Activated CD8-positive, alpha-beta memory T cell treated with anti-CD3 and anti-CD28 coated beads, Interleukin-2, amount 10 ng/mL, durations not matched to agents 7 days and 5 days (primary cell): ENCODE measurements at places on chromosomes 4 and X.

GRCh38 chr4:13940921-13941320 lies 313.4 kb upstream of the BOD1L1 start:
- no peak for DNase-seq

GRCh38 chr4:82747686-82748575 lies 50.7 kb downstream of the SCD5 start:
- no peak for DNase-seq

DNA sequence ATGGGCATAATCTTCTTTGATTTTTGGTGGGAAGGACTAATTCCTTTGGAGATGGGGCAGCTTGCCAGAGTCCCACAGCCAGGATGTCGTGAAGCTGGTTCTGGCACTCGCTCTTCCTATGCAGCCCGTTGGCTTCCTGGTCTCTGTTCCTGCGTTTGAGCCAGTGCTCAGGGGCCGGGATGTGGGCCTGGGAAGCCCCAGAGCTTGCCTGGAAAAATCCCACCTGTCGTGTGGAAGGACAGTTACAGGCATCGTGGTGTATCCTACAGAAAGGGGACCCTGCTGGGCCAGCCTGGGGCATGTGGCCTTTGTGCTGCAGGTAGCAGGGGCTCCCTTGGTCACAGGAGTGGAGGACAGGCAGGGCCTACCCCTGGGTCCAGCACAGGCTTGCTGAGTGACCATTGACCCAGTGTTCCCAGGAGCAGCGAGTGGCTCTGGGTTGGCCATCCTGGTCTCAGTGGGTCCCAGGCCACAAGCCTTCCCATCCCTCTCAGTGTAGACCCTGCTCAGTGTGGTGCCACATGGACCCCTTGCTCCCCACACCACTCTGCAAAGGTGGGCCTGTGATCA lies 50.2 kb downstream of the ADRA2C start:
- DNase-seq, result no peak

DNA sequence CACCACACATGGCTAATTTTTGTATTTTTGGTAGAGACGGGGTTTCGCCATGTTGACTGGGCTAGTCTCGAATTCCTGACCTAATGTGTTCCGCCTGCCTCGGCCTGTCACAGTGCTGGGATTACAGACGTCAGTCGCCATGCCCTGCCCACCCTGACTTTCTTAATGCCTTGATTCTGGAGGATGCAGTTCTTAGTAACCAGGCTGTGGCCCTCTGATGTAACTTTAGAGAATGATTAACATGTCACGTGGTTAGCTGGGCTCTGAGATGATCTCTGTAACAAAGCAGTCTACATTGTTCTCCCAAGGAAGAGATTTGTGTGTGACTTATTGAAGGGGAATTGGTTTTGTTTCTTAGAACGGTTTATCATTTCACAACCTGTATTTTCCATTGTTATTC lies 30.6 kb downstream of the ANK2 start:
- no peak for DNase-seq

- DNase-seq, result no peak
Observed at GRCh38 chr4:118557298-118557851, 127.8 kb upstream of the METTL14 start.

- DNase-seq, result peak; percentile 70
Observed at GRCh38 chr4:17447675-17448298, 64.1 kb downstream of the QDPR start.

DNA sequence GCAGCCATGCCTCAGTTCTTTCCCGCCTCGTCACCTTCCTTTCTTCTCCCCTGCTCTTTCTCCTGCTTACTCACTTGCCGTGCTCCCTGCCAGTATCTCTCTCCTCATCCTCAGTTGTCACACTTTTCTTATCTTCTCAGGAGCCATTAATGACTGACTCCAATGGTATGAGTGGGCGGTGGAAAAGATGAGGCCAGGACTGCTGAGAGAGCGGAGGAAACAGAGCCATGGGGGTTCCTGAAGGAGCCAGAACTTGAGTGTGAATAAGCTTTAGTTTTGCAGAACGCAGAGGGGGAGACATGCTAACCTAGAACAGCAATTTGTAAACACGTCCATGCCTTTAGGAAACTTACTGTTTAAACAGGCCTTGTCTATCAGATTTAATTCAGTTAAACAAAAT lies 126.5 kb downstream of the CHIC2 start:
- no peak for DNase-seq

- DNase-seq, result no peak
Observed at GRCh38 chr4:2276581-2277325, 14.8 kb upstream of the MXD4 start.

GRCh38 chr4:39877971-39878370 lies 99.7 kb downstream of the PDS5A start:
- DNase-seq, result no peak

- DNase-seq, result peak; percentile 64
Observed at GRCh38 chr4:36243355-36244256, 708 bp downstream of the ARAP2 start.

DNA sequence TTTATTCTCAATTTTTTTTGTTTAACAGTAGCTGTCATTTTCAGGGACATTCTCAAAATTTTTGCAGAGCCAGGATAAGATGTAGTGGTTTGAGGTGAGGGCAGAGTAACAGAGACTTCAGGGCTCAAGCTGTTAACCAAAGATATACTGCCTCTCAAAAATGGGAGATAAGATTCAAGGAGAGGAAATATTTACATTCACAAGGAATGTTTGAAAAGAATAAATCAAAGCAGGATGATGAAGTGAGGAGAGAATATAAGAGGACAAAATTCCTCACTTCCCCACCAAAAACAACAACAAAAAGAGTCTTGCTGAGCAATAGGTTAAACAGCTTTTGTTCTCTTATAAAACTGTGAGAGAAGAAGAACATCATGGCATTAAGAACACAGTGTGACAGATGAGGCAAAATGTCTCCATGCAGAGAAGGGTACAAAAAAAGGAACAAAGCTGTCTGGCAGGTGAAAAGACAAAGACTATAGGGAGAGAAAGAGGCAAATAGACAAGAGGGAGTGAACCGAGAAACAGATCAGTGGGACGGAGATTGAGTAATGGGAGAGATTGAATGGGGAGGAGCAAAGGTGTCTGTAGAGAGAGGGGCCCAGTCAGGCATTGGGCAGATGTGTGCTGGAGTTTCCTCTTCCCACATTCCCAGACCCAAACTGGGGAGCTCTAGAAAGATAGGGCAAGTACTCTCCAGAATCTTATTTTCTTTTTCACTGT lies 106.1 kb upstream of the TMEM150C start:
- DNase-seq, result no peak

- DNase-seq, result no peak
Observed at GRCh38 chr4:188411805-188412204, 272.6 kb downstream of the TRIML1 start.

- peak; percentile 75 for DNase-seq
Observed at GRCh38 chrX:154051201-154051810, 31.6 kb upstream of the IRAK1 start.

GRCh38 chr4:140186651-140187315 lies 32.8 kb upstream of the MAML3 start:
- DNase-seq, result no peak

GRCh38 chr4:154433543-154433942 lies 58.1 kb downstream of the DCHS2 start:
- DNase-seq, result no peak

GRCh38 chr4:110071466-110071865 lies 126.9 kb downstream of the ELOVL6 start:
- DNase-seq, result no peak

- no peak for DNase-seq
Observed at GRCh38 chrX:118329175-118329574, 16.7 kb upstream of the WDR44 start.

DNA sequence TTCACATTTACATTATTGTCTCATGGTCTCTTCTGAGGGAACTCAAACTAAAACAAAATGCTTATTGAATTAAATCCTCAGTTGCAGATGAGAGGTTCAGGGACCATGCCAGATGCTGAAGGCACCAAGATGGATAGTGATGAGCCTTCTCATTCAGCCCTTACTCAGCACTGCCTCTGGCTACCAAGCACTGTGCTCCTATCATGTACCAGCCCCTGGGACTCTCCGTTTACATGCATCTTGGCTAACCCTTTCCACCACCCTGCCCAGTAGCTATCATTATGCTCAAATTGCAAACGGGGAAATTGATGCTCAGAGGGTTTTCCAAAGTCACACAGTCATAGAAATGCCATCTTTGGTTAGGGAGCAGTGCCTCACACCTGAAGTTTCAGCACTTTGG lies 22.6 kb upstream of the TMEM184C start:
- no peak for DNase-seq

DNA sequence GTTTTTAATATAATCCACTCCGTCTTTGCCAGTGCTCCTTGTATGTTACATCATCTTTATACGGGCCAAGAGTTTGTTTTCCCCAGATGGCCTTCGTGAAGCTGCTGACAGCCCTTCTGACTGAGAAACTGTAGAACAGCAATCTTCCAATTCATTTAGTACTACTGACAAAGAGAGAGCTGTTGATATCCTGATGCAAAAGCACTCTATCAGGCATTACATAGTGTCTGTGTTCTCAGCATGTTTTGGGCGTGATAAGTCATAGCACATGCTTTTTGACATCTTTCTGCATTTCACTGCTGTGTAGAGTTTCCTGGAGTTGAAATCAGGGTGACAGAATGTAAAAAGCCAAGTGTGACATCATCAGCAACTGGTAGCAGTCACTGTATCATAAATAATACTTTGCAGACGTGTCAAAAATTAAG lies 746.3 kb upstream of the FAM241A start:
- DNase-seq, result no peak

GRCh38 chrX:129731228-129731627 lies 7.6 kb upstream of the XPNPEP2 start:
- no peak for DNase-seq

GRCh38 chr4:99847362-99847976 lies 30.8 kb downstream of the DAPP1 start:
- peak; percentile 50 for DNase-seq

- no peak for DNase-seq
Observed at GRCh38 chr4:64251781-64252180, 157.5 kb downstream of the TECRL start.

- no peak for DNase-seq
Observed at GRCh38 chr4:89023140-89023539, 33.8 kb downstream of the FAM13A start.

GRCh38 chrX:69379412-69379811 lies 124.7 kb upstream of the NALF2 start:
- no peak for DNase-seq

DNA sequence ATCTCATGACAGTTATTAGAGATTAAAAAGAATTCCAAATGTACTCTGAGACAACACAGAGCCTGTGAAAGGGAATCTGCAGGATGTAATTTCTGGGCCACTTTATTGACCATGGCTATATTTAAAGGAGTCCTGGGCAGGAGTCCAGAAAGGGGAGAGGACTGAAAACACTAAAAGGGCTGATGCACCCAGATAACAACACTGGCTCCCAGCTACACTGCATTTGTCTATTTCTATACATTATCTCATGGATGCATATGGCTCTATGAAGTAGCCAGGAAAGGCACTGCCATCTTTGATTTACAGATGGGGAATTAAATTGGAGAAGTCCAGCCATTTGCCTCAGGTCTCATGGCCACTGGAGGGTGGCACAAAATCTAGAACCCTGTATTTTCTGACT lies 56.0 kb downstream of the MED28 start:
- DNase-seq, result no peak

DNA sequence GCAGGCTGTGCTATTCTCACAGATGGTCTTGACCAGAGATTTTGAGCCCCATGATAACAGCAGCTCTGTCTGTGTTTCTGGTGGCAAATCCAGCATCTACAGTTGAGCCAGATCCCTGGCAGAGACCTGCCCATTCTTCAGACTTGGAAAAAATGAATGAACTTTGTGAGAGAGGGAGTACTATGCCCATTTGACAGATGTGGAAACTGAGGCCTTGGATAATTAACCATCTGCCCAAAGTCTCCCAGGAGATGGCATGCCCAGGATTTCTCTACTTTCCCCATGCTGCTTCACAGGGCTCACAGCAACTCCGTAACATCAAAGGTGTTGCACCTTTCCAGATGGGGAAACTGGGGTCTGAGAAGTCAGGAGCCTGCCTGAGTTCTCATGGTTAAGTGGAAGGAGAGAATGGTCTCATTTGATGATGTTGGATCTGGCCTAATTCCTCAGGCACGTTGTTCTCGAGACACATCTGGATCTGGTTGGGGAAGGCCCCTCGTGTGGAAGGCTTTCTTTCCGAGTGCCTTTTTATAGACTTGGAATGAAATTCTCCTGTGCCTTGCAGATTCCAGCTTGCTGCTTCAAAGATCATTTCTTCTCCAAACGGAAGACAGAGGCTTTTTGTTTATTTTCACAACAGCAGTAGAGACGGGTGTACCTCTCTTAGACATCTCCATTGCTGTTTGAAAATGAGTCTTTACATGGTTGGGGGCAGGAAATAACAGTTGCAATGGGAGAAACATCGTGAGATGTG lies 73.3 kb upstream of the STX18 start:
- DNase-seq, result no peak

DNA sequence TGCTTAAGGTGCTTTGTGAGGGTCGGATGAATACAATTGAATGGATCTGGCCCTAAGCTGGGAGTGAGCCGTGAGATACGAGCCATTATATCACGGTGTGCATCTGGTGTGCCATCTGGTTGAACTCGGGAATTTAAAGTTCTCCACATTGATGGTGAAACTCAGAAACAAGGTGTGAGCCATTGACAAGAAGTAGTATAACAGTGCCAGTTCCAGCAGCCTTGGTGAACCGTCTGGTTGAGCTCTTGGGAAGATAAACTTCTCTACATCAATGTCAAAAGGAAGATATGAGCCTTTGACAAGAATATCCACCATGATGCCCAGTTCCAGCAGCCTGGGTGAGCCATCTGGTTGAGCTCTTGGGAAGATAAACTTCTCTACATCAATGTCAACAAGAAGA lies 5.0 kb upstream of the CSF2RA start:
- DNase-seq, result no peak
